ENCODE measurements at places on chromosomes 4 and X.

- DNase-seq = peak; percentile 50
Observed at GRCh38 chr4:81505004-81505598, 33.4 kb upstream of the RASGEF1B start.

DNA sequence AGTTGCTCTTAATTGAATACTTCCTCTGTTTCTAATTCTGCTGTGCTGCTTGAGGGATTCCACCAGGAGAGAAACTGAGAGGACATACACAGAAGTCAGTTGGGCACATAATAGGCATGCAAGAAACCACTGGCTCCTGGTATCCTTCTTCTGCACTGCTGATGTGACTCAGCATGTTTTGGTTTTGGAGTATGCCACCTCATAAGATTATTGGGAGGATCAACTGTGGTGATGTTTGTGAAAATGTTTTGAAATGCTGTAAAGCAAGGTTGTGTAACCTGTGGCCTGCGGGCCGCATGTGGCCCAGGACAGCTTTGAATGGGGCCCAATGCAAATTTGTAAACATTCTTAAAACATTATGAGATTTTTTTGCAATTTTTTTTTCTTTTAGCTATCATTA is 119.6 kb downstream of the GATB start:
- no peak for DNase-seq

- no peak for DNase-seq
Observed at GRCh38 chrX:39857780-39858179, 240.0 kb downstream of the BCOR start.

GRCh38 chr4:121877041-121877773 is 6.9 kb upstream of the BBS7 start:
- DNase-seq = no peak

GRCh38 chr4:40750461-40751258 is 905 bp downstream of the NSUN7 start:
- peak; percentile 3 for DNase-seq

DNA sequence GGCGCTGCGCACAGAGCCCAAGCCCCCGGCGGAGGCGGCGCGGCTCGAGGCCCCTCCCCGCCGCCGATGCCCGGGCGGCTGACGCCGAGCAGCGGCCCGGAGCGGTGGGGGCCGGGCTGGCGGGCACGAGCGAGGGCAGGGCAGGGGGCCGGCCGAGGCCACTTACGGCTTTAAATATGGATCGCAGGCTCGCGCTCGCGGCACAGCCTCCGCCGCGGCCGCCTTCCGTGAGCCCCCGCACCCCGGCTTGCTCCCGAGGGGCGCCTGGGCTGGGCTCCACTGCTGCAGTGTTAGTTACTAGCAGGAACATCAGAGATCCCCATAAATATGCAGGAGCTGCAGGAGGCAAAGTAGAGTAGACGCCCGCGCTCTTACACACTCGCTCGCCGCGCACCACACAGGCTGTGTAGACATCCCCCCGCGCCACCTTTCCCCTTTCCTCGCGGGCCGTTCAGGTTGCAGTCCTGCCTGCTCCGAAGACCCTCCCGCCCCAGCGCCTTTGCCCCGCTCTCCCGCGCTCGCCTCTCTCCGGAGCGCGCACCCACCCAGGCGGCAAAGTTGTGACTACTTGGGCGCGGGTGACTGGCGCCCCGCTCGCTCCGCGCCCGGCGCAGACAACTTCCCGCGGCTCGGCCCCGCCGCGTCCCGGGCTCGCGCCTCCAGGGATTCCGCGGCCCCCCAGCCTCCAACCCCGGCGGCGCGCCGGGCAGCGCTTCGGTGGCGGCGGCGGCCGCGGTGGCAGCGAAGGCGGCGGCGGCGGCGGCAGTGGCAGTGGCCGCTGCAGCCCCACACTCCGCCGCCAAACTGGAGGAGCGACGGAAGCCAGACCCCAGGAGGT is 152.0 kb upstream of the SLC4A4 start:
- peak; percentile 6 for DNase-seq

GRCh38 chrX:3442691-3443090 is 96.2 kb upstream of the MXRA5 start:
- DNase-seq = no peak

- no peak for DNase-seq
Observed at GRCh38 chr4:123477711-123478209, 81.2 kb downstream of the SPRY1 start.

GRCh38 chr4:159606835-159607234 is 504.0 kb downstream of the RAPGEF2 start:
- no peak for DNase-seq

GRCh38 chr4:76590798-76591281 is 155.8 kb downstream of the SHROOM3 start:
- no peak for DNase-seq

- no peak for DNase-seq
Observed at GRCh38 chrX:155179346-155179997, 36.8 kb upstream of the VBP1 start.

DNA sequence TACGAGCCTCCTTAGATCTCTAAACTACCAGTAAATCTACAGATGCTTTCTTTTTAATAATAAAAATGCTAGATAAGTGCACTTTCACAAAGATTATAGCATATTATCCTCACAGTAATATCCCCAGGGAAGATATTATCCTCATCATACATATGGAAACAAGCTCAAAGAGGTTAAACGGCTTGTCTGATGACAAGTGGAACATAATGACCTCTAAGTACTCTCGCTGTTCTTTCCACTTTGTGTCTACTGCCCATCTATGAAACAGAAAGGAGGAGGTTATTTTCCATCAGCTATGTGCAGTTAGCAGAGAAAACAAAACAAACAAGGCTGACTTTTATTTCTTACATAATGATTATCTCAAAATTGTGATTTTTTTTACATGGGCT is 42.8 kb upstream of the PRDM8 start:
- DNase-seq = no peak

DNA sequence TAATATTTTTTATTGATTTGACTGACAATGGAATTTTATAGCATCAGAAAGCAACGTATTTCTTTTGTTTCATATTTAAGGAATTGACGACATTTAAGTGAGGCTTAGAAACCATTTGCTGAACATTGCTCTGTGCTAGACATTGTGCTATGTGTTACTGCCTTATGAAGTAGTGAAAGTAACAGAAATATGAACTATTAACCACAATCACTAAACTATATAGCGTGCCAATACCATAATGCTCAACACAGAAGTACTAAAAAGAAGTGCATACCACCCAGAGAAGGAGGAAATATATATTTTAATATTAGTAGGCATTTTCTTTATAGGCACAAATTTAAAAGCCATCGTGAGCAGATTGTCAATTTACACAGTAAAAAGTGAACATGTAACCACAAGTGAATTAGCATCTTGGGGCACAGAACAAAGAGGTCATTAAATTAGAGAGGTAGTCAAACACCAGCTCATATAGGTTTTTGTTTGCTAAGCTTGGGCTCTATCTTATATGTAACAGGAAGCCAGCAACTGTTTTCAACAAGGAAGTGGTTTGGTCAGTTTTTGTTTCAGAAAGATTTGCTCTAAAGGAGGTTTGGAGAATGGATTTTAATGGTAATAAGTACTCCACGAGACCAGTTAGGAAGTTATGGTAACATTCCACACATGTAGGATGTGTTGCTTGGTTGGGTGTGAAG is 270.7 kb downstream of the GRXCR1 start:
- no peak for DNase-seq

DNA sequence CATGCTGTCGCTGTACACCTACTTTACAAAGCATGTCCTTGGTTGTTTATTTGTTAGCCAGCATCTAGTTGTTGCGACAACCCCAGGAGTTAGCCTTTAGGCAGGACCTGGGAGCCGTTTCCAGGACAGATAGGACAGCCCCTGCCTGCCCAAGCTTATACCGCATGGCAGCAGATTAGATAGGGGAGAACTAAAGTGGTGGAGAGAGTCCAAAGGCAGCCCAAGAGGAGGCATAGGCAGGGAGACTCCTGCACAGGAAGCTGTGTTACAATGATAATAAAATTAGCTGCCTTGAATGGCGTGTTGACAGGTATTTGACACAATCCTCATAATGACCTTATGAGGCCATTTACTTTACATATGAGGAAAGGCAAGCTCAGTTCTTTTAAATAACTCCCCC is 13.0 kb downstream of the NSDHL start:
- no peak for DNase-seq

GRCh38 chrX:23332101-23332887 is 2.4 kb upstream of the PTCHD1 start:
- DNase-seq = no peak

DNA sequence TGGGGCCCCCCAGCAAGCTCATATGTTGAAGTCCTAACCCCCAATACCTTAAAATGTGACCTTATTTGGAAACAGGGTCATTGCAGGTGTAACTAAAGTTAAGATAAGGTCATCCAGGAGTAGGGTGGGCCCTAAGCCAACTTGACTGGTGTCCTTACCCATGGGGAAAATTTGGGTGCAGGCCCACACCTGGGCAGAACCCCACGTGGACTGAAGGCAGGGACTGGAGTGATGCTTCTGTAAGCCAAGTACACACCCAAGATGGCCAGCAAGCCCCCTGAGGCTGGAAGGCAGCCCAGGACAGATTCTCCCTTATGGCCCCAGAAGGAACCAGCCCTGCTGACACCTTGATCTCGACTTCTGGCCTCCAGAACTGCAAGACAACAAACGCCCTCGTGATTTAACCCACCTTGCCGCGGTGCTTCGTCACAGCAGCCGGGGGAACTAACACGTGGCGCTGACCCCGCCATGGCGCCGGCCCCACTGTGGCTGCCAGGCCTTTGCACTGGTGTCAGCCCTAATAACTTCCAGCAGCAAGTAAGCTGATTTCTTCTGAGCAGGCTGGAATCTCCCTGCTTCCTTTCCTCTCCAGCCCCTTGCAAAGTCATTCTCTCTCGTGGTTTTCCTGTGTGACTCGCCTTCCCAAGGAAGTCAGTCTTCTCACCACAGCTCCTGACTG is 23.2 kb upstream of the MXD4 start:
- DNase-seq = no peak

GRCh38 chr4:78612398-78613178 is 61.0 kb downstream of the ANXA3 start:
- no peak for DNase-seq
